Stomach (tissue), 19 donors: ENCODE measurements at places on chromosomes 7 and 10.

GRCh38 chr10:17460756-17461155 is 6.4 kb upstream of the ST8SIA6 start:
- no peak for DNase-seq

GRCh38 chr10:3701491-3701890 is 83.5 kb downstream of the KLF6 start:
- DNase-seq = no peak

DNA sequence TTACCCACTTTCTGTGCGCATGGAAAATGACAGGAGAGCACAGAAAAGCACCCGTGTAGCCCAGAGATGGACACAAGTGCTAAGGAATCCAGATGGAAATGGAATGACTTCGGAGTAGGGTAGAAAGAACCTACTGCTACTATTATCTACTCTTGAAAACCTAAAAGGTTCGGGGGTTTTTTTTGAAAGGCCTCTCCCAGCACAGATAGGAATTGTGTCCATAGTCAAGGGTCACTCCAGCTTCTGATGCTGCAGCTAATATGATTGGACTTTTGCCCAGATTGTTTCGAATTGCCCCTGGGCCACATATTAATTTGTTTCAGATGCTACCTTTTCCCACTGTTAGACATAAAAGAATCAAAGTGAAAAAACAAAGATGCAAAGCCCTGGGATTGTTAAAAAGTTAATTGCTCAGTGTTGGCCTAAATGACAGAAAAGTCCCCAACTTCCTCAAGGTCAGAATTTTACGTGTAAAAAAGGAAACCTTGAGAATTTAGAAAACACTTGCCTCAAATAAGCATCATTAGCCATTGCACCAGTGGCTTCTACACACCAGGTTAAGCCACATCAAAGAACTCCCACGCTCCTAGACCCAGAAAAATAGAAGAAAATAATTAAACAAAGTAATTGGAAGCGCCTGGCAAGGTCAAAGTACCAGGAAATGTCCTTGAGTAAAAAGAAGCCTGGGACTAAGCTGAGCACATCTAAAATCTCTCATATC is 40.8 kb upstream of the INSIG1 start:
- no peak for DNase-seq

GRCh38 chr10:117541909-117542705 is 439 bp upstream of the EMX2 start:
- DNase-seq = peak; percentile 77

DNA sequence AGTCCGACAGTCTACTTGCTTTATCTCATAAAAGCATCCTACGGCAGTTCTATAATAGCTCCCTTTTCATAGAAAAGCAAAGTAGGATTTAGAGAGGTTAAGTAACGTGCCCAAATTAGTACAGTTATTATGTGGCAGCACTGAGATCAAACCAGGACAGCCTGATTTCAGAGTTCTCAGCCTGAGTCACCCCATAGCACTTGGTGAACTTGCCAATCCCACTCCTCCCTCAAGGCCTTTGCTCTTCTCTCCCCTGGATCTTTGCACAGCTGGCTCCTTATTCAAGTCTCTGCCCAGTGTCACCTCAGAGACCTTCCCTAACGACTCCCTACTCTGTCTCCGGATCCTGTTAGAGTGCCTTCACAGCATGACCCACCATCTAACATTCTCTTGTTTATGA is 438.0 kb upstream of the NFE2L3 start:
- DNase-seq = no peak

DNA sequence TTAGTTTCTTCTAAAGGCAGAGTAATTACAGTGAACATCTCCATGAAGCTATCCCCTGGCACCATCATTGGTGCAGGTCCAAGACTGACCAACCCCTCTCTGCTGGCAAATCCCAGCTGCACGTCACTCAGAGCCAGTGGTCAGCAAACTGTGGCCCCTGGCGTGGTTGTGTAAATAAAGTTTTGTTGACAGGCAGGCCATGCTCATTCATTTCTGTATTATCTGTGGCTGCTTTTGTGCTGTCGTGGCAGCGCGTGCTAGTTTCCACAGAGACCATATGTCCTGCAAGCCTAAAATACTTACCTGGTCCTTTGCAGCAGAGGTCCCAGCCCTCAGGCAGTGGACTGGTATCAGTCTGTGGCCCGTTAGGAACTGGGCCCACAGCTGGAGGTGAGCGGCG is 117.6 kb upstream of the NPS start:
- no peak for DNase-seq
